ENCODE measurements at places on chromosomes 7 and 10.

DNA sequence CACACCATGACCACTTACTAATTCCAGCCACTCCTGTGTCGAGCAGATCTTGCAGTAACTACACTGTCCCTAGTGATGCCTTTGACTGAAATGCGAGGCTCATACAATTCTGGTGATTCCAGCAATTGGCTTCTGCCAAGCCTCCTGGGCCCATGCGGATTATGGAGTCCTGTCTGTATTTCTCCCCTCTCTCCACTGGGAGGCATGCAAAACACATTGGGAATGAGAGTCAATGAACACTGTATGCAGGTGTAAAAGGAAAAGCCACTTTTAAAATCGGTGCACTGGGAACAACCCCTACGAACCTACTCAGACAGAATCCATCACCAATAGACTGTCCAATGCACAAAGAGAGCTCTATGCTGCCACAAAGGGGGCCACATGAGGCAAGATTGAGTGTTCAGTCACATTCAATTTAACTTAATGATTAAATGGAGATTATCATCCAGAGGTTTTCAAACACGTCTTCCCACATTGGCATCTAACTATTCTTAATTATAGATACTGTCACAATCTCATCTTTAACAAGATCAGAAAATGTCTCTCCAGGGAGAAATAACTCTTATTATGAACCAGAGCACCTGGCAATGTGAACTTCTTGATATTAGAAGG is 550.6 kb downstream of the GLRX3 start:
- no peak for DNase-seq

DNA sequence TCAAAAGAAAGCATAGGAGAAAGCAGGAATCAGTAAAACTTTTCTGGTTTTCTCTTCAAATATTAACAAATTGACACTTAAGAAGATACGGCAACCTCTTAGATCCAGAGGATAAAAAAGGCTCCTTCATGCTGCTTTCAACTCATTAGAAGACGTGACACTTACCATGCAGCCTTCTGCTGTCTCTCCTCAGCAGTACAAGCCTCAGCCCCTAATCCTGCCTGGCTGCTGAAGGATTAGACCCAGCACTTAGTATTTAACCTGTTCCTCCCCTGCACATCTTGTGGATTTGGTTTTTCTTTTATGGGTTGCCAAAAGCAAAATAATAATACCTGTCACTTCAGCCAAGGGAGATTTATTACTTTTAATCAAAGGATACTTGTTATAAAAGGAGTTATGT is 108.4 kb downstream of the LYZL1 start:
- no peak for DNase-seq

GRCh38 chr10:49072166-49072885 is 43.0 kb downstream of the VSTM4 start:
- DNase-seq, result no peak

DNA sequence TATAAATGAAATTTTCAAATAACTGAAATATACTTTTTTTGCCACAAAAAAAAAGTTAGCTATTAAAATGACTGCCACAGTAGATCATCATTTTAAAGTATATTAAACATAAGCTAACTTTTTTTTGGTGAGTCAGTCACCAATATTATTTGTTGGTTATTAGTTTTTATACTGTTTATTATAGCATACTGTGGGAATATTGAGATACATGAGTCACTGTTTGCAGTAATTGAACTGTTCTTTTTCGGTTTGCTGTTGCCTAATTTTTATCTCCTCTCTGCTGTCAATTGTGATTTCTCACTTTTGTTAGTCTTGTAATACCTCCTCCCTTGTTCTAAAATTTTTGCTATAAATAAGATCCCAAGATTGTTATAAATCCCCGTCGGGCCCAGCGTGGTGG is 45.7 kb downstream of the BTAF1 start:
- no peak for DNase-seq

DNA sequence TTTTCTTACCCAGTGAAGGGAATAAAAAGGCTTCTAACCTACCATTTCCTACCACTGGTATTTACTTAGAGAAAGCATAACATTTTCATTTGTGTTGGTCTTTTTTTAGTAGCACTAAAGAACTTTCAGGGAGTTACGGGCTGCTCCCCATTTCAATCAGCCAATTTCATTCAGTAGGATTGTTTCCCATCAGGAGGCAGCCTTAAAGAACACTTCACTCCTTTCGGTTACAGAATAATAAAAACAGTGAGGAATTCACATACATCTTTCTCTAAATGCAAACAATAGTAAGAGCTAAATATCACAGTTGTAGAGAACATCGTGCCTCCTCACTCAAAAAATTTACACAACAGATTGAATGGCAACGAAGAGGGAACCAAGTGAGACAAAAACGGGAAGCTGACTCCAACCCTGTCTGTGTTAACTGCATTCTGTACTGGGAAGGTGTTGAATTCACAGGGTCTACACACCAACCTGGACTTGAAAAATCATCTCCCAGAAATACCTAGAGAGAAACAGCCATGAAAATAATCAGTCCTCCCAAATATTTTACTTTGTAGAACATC is 55.5 kb upstream of the ABLIM1 start:
- DNase-seq, result no peak

- DNase-seq, result no peak
Observed at GRCh38 chr10:16437540-16437894, 707 bp downstream of the PTER start.

DNA sequence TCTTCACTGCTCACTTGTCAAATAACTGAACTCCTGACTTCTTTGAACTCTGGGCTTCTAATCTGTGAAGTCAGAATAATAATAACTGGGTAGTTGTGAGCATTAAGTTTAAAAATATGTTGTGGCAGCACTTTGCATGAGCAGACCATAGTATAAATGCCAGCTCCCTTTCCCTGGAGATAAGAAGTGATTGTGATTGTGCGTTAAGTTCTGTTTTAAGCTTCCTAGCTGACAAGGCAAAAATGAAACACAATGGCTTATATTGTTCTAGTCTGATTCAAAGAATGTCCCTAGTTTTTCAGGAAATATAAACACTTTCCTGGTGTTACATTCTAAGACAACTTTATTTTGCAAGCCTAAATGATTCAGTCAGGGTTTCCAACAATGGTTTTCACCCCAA is 61.8 kb downstream of the PTPRE start:
- no peak for DNase-seq

DNA sequence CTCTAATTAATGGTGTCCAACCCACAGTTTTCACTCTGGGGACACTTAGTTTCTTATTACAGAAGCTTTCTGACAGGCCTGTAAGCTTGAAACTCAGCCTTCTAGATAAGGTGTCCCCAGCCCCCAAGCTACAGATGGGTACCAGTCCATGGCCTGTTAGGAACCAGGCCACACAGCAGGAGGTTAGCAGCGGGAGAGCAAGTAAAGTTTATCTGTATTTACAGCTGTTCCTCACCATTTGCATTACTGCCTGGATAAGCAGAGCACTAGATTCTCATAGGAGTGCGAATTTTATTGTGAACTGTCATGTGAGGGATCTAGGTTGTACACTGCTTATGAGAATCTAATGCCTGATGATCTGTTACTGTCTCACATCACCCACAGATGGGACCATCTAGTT is 93.7 kb downstream of the TMEM26 start:
- DNase-seq, result no peak

- DNase-seq, result no peak
Observed at GRCh38 chr7:11931307-11931706, 99.3 kb upstream of the THSD7A start.

DNA sequence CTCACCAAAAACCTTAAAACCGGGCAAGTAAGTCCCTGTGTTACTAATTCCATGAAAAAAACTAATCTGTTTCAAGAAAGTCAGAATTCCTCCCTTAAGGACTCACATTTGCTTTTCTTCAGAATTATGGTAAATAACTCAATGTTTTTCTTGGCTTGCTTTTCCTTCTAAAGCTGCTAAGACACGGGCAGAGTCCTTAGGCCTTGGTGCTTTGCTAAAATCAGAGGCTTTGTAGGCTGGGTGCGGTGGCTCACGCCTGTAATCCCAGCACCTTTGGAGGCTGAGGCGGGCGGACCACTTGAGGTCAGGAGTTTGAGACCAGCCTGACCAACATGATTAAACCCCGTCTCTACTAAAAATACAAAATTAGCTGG is 32.0 kb downstream of the GNA12 start:
- DNase-seq, result no peak

- no peak for DNase-seq
Observed at GRCh38 chr7:2631946-2632732, at the start of gene TTYH3. Gene TTYH3 (plus strand): TSS chr7:2631986. CDS start chr7:2632156, 170 bp downstream.

GRCh38 chr10:63268149-63268797 is 135.1 kb downstream of the NRBF2 start:
- DNase-seq, result no peak

DNA sequence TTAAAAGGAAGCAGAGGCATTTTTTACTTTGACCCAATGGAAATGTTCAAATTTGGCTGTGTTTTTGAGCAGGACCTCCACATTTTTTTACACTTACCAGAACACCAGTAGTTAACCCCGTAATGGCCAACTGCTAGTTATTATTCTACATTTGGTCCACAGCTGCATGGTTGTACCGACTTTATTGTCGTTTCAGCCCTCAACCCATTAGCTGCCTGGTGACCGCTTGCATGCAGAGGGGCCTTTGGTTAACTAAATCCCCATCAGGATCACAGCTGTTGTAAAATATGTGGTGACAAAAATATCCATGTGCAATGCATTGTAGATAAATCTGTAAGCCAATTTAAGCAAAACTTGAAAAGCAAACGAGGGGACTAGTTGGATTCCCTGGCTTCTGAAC is 342.2 kb upstream of the MEOX2 start:
- DNase-seq, result no peak

DNA sequence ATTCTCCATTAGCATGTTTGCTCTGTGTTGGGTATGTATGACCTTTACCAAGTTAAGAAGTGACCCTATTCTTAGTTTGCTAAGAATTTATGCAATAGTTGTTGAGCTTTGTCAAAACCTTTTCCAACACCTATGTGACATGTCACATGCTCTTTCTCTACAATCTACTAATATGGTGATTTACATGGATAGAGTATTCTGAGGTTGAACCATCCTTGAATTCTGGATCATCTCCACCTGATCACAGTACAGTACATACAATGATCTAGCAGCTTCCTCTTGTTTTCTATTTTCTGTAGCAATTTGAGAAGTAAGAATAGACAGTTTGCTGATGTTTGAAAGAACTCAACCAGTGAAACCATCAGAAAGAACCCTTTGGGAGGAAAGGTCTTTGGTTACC is 101.2 kb upstream of the PDGFA start:
- DNase-seq, result no peak

GRCh38 chr7:50272808-50273207 is 31.7 kb upstream of the IKZF1 start:
- DNase-seq, result no peak

Data from CD4-positive, alpha-beta T cell treated with Interleukin-4 for 4 hours (primary cell).